ENCODE measurements at places on chromosomes 4 and X. TPM values are rescaled to one million over a fixed set of nuclear protein-coding genes. Genes with fewer than 3 reads are reported as not detected.

- DNase-seq, result no peak
These were observed 1002.9 kb upstream of the IGFBP7 start for GRCh38 chr4:58113126-58113525.

GRCh38 chr4:38785901-38786402 lies 3.2 kb upstream of the TLR10 start:
- DNase-seq, result no peak

- DNase-seq, result no peak
These were observed 212.9 kb downstream of the PDHA2 start for GRCh38 chr4:96052827-96053226.

- no peak for DNase-seq
These were observed 30.7 kb upstream of the KLHL8 start for GRCh38 chr4:87251106-87251505.

DNA sequence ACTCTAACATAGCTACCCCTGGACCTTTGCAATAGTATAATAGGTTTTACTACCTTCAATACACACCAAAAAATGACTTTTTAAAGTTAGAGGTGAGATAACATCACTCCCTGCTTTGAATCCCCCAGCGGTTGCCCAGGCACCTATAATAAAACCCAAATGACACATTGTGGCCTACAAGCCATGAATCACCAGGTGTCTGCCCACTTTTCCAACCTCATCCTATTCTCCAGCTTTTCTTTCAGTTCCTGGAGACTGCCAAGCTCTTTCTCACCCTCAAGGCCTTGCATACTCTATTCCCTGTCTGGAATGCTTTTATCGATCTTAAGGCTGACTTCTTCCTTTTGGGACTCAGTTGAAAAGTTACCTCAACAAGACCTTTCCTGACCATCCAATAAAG lies 16.4 kb upstream of the PRSS48 start:
- DNase-seq, result no peak

GRCh38 chrX:133389975-133390374 lies 25.3 kb downstream of the GPC4 start:
- no peak for DNase-seq

DNA sequence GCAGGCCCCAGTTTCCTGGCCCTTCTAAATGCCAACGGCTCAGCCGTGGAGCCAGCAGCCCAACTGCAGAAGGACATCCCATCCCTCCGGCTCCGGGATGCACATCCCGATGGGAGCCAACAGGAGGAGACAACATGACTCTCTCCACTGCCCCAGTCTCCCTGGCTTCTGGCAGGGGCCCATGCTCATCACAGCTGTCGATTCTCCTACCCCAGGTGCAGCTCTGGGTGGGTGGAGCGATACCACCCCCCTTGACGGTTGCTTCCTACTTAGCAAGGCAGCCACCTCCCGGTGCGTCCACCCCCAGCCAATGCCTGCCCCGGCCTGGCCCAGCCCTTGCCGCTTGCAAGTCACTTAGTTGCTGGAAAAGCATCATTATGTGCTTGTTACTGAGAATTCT lies 19.5 kb downstream of the ZNF275 start:
- no peak for DNase-seq

DNA sequence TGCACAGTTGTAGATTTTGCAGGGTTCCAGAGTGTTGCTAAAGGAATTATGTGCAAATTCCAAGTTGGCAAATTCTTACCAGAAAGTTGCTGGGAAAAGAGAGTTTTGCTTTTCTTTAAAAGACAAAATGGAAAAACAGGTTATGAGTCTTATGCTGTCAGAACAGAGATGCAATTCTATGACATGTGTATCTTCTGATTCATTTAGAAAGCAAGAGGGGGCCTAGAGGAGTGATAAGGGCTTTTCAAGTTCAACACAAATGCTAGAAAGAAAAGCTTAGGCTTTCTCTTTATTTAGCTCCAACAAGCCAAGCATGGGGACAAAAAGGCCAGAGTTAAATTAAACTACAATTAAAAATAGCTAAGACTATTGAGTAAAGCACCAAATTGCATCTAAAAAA lies 72.4 kb upstream of the GATB start:
- no peak for DNase-seq

DNA sequence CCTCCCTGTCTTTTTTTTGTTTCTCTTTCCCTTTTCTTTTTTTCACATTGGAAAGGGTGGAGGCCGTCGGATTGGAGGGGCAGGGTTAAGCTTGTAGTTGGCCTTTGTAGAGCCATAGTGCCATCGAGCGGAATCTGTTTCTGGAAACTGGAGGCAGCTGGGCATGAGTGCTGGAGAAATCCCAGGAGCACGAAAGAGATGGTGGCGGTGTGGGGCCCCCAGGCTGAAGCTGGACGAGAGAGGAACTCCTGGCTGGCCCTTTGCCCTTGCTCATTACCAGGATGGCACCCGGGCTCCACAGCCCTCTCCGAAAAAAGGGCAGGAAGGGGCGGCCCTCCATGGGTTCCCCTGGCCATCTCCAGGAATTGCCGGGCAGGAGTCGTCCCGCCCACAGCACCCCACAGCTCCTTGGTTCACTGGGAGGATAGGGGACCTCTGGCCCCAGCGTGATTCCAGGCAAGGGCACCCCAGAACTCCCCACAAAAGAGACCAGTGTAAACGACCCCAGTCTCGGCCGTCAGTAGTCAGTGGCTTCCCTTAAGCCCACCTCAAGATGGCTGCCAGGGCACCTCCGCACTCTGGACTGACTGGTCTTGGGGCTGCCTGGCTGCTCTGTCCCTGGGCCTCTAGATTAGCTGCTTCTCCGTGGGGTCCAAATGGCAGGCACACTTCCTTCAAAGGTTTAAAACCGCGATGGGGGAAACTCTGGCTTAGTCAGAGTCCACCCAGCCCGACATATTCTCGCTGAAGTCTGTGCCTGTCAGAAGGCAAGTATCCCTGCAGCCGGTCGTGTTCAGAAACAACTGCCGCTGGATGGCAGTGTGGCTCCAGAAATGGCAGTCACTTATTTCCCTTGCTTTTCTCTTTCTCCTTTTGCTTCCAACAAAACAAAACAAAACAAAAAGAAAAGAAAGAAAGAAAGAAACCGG lies 74.1 kb downstream of the NBDY start:
- peak; percentile 76 for DNase-seq

DNA sequence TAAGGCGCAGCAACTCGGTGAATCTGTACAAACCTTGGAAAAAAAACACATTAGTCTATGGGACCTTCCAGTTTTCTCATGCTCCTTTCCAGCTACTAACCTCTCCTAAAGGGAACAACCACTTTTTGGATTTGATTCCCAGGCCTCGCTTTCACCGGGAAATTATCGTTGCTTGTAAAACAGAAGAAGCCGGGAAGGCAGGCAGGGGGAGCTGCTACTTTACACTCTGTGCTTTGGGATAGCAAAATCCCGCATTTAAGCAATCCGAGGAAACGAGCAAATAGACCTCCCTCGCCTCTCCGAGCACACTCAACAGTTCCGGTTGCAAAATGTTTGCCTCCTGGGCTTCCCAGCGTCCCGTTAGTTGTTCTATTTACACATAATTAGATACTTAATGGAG lies 1.2 kb downstream of the CD38 start:
- peak; percentile 53 for DNase-seq

DNA sequence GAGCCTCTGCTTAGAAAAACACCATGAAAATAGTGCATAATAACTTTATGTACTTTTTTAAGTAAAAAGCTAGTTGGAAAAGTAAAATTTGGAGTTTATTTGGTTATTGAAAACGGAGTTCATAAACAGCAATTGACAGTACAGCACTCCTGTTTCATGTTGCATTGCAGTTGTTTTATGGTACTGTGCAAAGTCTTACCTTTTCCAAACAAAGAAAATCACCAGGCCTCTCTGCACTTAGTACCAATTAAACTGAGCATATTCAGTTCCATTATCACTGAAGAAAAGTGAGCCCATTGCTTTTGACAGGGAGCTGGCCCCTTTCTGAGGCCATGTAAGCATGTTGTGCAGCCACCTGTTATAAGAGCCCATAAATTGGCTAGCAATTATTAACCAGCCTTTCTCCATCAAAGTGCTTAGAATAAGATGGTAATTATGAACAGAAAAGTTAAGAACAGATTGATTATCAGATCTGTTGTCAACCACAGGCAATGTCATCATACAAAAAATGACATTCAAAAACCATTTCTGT lies 376.6 kb upstream of the EMCN start:
- DNase-seq, result no peak

DNA sequence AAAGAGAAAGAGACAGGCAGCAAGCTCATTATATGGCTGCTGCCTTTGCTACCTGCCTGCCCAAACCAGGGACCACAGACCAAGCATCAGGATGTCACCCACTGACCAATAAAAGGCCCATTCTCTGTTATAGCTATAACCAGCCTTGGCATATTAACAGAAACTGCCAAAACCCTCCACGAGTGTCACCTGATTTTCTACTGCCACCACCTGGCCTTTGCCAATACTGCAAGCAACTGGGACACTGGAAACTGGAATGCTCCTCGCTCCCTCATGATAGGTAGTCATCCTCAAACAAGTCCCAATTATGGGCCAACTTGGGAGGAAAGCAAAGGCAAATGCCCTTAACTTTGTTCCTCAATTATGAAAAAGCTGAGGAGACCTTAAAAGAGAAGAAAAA lies 76.0 kb downstream of the SPIN4 start:
- DNase-seq, result peak; percentile 10

GRCh38 chr4:144399927-144400326 lies 246.0 kb upstream of the HHIP start:
- peak; percentile 55 for DNase-seq

GRCh38 chrX:129768586-129769466 lies 10.9 kb upstream of the SASH3 start:
- DNase-seq, result no peak

DNA sequence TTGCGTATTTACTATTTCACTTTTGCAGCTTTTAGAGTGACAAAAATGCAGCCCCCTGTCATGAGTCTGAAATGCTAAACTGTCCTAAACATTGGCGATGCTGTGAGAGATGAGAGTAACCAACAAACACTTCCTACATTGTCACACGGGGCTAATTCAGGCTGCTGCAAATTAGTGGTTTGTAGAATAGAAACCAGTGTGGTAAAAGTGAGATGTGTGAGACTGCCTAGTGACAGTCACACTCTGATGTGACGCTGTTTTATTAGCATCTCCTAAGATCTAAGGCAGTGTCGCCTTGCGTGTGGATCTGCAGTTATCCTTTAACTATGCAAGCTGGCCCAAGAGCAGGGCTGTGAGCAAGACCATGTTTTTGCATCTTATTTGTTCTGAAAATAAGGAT lies 800.2 kb upstream of the TENM3 start:
- DNase-seq, result no peak

DNA sequence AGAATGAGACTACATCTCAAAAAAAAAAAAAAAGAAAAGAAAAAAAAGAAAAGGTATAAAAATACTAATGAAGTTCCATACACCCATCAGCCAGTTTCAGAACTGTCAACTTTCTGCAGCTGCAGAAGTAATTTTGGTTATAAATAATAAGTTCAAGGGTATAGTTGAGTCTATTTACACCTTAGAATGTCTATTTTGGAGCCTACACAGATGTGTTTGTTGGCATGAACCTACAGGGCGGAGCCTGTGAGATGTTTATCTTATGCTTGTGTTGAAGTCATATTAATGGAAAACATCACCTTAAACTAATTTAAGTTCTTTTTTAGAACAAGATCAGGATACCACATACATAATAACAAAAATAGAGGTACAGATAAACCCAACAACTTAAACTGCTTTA lies 85.8 kb downstream of the RAPGEF2 start:
- no peak for DNase-seq

DNA sequence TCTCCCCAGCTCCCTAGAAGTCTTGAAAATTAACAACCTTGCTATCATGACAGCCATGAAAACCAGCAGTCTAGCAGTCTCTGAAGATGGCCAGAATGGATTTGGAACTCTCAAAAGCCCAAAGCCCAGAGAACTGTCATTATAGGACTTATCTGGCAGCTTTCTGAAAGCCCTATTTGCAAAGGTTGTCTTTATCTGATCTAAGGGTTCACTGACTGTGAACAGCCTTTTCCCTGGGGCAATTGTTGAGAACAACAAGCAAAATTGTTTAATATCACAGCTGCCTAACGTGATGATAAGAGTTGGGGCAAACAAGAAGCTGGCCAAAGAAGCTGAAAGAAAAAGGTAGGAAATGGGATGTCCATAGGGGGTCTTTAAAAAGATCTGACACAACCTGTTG lies 20.9 kb upstream of the KLHL8 start:
- no peak for DNase-seq

GRCh38 chr4:123666486-123666885 lies 269.9 kb downstream of the SPRY1 start:
- no peak for DNase-seq

- DNase-seq, result no peak
These were observed 24.6 kb upstream of the ADGRL3 start for GRCh38 chr4:61175495-61175894.

GRCh38 chr4:136810626-136811025 lies 721.7 kb downstream of the PCDH18 start:
- DNase-seq, result peak; percentile 11

DNA sequence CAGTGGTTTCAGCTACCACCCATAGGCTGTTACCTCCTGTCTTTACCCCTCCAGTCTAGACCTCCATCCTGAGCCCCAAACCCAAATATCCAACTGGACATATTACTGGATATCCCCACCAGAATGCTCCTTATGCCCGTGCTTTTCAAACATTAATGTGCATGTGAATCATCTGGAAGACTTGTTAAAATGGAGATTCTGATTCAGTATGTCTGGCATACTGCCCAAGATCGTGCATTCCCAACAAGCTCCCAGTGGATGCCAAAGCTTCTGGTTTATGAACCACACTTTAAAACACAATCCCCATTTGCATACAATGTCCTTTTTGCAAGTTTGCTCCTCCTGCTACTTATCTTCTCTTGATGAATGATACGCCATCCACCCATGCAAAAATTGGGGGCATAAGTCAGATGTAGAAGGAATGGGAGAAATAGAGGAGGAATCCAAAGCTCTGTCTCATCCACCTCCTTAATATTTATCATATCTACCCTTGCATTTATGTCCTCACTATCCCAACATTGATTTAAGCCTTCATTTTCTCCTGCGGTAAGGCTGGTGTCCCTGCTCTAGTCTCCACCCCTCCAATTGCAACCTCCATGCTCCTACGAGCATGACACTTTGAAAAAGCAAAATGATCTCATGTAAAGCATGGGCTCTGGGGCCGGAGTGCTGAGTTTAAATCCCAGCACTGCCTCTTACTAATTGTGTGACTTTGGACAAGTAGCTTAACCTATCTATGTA lies 7.4 kb upstream of the PGRMC1 start:
- DNase-seq, result peak; percentile 88

DNA sequence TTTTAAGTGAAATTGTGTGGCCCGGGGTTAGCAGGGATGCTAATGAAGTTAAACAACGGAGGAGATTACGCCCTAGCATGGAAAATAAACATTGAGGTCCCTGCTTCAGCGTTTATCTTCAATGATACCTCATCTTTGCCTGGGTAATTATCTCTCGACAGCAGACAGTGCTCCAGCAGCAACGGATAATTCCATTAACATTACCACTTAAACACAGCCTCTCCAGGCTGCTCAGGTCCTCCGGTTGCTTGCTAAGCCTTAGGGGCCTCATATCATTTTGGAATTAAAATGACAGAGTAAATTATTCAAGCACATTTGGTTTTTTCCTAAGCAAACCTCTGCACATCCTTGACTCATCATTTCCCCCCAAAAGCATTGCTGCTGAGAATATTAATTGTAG lies 281.5 kb upstream of the KLF3 start:
- DNase-seq, result no peak

Gene UGT2B17
- polyA plus RNA-seq, result not detected

Gene FAM114A1
- 135 TPM for polyA plus RNA-seq

Gene HPGDS
- polyA plus RNA-seq, result not detected

Gene TIGD2
- polyA plus RNA-seq, result 5.6 TPM

Gene RNF128
- 3.0 TPM for polyA plus RNA-seq

Gene BEND4
- not detected for polyA plus RNA-seq

Gene GSPT2
- polyA plus RNA-seq, result 4.4 TPM

Gene RBM46
- not detected for polyA plus RNA-seq

Gene AMTN
- not detected for polyA plus RNA-seq

Gene HHIP
- polyA plus RNA-seq, result 7.8 TPM

Gene CSAG3
- polyA plus RNA-seq, result not detected

Gene RTL5
- 2.5 TPM for polyA plus RNA-seq
